ENCODE measurements at places on chromosomes 11 and 22.

DNA sequence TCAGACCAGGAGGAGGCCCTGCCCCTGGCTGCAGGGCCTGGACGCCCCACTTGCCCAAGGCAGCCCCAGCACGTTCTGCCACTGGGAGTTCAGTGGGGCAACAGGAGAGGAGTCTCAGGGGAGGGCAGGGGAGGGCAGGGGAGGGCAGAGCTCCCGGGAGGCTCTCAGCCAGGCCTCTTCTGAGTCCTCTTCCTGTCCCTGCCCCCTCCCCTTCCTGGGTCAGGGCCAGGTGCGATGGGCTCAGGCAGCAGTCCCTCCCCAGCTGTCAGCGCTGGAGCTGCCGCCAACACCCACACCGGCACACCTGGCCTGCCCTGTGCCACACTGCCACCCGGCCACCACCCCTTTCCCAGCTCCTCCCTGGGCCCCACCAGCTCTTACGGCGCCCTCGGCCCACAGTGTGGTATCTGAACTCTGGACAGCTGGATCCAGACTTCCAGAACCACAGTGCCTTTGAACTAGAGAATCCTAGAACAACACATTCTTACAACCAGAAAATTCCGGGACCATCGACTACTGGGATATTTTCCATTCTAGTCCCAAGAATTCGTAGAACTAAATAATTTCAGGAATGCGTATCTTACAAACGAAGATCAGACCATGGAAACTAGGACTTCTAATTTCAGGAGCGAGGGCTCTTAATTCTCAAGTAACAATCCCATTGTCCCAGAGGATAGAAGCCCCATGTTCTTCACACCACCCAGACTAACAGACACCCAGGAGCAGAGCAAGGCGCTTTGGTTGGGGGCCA, 21.8 kb downstream of the RPL3 start:
- DNase-seq = no peak

DNA sequence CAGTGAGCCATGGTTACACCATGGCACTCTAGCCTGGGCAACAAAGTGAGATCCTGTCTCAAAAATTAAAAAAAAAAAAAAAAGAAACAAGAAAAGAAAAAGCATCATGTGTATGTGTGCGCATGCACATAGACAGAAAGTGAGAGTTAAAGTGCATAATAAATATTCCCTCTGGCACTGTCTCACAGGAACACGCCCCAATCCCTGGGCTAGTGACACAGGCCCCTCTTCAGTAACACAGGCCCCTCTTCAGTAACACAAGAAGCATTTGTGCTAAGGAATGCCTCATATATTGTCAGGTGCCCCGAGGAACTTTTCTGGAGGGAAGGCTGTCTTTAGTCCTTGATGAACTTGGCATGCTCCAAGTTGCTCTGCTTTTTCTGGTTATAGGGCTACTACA, 57.5 kb downstream of the RPL27A start:
- DNase-seq = no peak

- no peak for DNase-seq
Measured at GRCh38 chr11:12109591-12110196, 696 bp upstream of the MICAL2 start.

DNA sequence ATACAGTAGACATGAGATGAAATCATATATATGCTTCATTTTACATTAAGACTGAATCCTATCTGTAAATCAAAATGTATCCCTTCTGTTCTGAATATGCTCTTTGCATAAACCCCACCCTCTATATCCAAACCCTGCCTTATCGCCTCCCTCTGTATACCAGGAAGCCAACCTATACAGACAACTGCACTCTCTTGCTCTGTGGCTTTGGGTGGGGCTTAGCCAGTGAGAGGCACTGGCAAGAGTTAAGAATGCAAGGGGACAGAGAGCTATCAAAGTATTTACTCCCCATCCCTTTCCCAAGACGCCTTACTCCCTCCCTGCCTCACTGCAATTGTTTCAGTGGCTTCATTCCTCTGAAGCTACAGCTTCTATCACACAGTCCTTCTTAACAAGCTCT, 309.8 kb downstream of the TTC28 start:
- DNase-seq = no peak

DNA sequence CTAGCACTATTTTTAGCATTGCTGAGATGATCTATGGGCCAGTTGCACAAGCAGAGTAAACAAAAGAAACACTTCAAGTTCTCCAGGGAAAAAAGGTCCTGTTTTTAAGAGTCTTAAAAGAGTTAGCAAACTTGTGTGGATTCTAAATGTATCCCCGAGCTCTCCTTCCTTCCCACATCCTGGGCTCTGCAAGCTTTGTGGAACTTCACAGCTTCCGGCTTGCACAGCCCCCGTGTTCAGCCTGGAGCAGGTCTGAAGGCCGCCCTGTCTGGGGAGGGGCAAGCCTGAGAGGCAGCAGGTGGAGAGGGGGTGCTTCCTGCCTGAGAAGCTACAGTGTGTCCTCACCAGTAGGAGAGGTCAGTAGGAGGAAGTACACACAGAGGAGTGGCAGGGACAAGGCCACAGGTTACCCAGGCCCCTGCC, 35.1 kb upstream of the SUSD2 start:
- peak; percentile 68 for DNase-seq

GRCh38 chr11:127393460-127393997, 393.0 kb upstream of the KIRREL3 start:
- DNase-seq = no peak

All from fibroblast of skin of left biceps (primary cell).